ENCODE measurements at places on chromosomes 1 and 21. TPM values are rescaled to one million over a fixed set of nuclear protein-coding genes. Genes with fewer than 3 reads are reported as not detected.

- no peak for ATAC-seq
- no peak overlapping the region for H3K27ac ChIP-seq
- H3K27me3 ChIP-seq: no peaks in the 10 kb centered on the region
- H3K36me3 ChIP-seq: no peaks in the 10 kb centered on the region
- no peaks in the 10 kb centered on the region for H3K4me1 ChIP-seq
- no peak overlapping the region for H3K4me3 ChIP-seq
These were observed 34.8 kb downstream of the S100B start for GRCh38 chr21:46570119-46570518.

- H3K27me3 ChIP-seq: peaks cover 14% of the 10 kb centered on the region
- peak overlapping the region; percentile 73 for H3K4me3 ChIP-seq
- H3K36me3 ChIP-seq: no peaks in the 10 kb centered on the region
- H3K27ac ChIP-seq: peak overlapping the region; percentile 79
- peak; percentile 55 for ATAC-seq
These were observed 835 bp downstream of the LRRN2 start for GRCh38 chr1:204684571-204685235.

The AGBL4 gene
- total RNA-seq: not detected

The RAVER2 gene
- total RNA-seq: 32.9 TPM

DNA sequence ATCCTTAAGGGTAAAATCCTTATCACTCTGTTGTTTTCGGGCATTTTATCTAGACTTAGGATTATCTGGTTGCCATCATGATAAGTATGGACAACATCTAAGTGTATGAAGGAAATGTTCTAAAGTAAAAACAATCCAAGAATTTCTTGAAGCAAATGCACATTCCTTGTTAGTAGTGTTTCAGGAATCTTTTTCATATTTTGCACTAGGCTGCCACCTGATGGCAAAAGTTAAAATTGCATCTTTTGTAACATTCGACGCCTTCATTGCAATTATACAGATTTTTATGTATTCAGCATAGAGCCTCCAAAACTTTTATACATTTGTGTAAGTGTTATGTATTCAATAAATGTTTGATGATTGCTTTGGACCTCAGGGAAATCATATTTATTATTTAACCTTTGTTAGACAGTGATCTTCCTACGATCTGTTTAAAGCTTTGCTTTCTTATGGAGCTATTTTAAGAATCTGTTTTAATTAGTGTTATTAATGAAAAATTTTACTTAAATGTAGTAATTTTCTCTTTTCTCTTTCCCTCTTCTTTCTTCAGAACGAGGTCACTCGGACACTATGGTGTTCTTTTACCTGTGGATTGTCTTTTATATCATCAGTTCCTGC is 49.4 kb upstream of the KIAA1614 start:
- no peak for ATAC-seq
- no peak overlapping the region for H3K4me3 ChIP-seq
- H3K36me3 ChIP-seq: peaks cover 20% of the 10 kb centered on the region
- no peak overlapping the region for H3K27ac ChIP-seq

GRCh38 chr1:222054416-222054815 is 312.5 kb upstream of the DUSP10 start:
- H3K4me1 ChIP-seq: no peaks in the 10 kb centered on the region
- H3K27ac ChIP-seq: no peak overlapping the region
- H3K4me3 ChIP-seq: no peak overlapping the region
- no peaks in the 10 kb centered on the region for H3K27me3 ChIP-seq

DNA sequence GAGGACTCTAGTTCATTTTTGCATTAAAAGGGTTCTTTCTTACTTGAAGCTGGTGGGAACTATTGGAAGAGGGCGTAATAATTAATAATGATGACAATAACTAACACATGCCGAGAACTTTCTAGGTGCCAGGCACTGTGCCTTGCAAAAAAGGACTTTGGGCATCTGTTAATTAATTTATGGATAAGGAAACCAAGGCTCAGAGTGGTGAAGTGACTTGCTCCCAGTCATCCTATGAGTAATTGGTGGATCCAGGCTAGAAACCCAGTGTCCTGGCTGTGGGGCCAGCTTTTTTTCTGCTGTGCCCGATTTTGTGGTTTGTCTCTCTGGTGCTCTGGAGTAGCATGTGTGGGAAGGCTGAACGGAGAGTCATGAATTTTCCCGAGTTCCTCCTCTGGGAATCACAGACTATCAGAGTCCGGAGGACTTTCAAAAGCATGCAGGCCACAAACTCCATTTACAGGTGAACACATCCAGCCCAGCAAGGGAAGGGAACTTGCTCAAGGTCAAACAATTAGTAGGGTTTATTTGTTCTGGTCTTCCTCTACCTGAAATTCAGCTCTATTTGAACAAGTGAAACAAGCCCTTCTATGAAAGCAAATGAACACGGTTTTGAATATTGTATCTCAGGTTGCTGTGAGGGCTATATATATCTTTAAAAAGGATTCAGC is 23.4 kb downstream of the ROR1 start:
- no peaks in the 10 kb centered on the region for H3K36me3 ChIP-seq
- no peaks in the 10 kb centered on the region for H3K27me3 ChIP-seq
- no peak overlapping the region for H3K4me3 ChIP-seq
- no peaks in the 10 kb centered on the region for H3K4me1 ChIP-seq

- no peaks in the 10 kb centered on the region for H3K4me1 ChIP-seq
- H3K27ac ChIP-seq: no peak overlapping the region
- no peaks in the 10 kb centered on the region for H3K36me3 ChIP-seq
- H3K27me3 ChIP-seq: no peaks in the 10 kb centered on the region
- H3K4me3 ChIP-seq: no peak overlapping the region
These were observed 64.0 kb downstream of the PROX1 start for GRCh38 chr1:214051786-214052185.

- no peaks in the 10 kb centered on the region for H3K36me3 ChIP-seq
- no peak overlapping the region for H3K27ac ChIP-seq
- peak; percentile 5 for ATAC-seq
- no peaks in the 10 kb centered on the region for H3K4me1 ChIP-seq
These were observed 239.8 kb downstream of the LMX1A start for GRCh38 chr1:165116732-165117131.

DNA sequence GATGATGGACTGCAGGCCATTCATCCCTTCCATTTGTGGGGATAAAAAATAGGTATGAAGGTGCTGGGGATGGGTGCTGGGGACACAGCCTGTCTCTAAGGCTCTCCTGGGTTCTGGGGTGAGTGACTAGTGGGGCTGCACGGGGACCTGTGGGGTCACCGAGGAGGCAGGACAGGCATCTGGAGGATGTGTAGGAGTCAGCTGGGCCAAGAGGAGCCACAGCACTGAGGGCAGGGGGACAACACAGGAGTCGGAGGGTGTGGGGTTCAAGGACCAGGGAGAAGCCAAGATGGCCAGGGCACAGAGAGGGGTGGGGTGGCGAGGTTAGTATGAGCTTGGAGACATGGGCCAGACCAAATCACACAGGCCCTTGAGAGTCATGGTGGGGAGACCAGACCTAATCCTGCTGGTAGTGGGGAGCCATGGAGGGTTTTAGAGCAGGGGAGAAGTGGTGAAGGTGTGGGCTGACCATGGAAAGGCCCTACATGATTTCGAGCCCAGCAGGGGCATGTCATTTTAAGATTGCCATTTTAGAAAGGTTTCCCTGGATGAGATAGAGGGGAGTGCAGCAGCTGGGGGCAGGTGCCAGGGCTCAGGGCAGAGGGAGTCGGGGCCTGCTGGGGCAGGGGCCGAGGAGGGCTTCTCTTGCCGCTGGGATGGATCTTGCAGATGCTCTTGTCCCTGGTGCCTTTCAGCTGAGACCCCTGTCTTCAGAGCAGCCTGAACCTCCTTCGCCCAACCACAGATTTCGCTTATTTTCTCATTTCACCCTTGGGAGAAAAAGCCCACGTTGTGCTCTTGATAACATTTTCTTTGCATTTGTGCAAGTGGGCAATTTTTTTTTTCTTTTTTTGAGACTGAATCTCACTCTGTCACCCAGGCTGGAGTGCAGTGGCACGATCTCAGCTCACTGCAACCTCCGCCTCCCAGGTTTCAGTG is 22.7 kb downstream of the SERINC2 start:
- no peak overlapping the region for H3K4me3 ChIP-seq
- H3K4me1 ChIP-seq: no peaks in the 10 kb centered on the region
- H3K36me3 ChIP-seq: no peaks in the 10 kb centered on the region
- H3K27me3 ChIP-seq: peaks cover 4% of the 10 kb centered on the region
- no peak overlapping the region for H3K27ac ChIP-seq

- no peaks in the 10 kb centered on the region for H3K4me1 ChIP-seq
- no peak overlapping the region for H3K27ac ChIP-seq
- ATAC-seq: no peak
- no peak overlapping the region for H3K4me3 ChIP-seq
- H3K36me3 ChIP-seq: no peaks in the 10 kb centered on the region
These were observed 12.6 kb upstream of the PLA2G2C start for GRCh38 chr1:20198918-20199317.

GRCh38 chr1:238962941-238963340 is 423.4 kb upstream of the CHRM3 start:
- no peak for ATAC-seq
- H3K4me1 ChIP-seq: no peaks in the 10 kb centered on the region
- no peak overlapping the region for H3K27ac ChIP-seq
- no peaks in the 10 kb centered on the region for H3K27me3 ChIP-seq

DNA sequence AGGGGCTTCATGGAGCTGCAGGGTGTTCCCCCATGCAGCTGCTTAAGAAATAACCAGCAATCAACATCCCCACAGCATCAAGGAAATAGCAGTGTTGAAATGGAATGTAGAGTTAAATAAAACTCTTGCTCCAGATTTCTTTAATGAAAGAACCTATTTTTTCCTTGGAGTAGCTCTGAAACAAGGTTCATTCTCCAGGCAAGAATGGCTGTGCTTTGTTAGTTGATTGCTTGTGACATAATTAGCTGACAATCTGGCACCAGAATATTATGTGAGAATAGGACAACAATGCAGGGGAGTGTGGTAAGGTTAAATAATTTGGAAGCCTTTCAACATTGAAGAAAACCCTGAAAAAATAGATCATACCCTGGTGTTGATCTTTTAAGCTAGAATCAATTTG is 254.2 kb upstream of the RRP15 start:
- no peak overlapping the region for H3K4me3 ChIP-seq
- no peaks in the 10 kb centered on the region for H3K27me3 ChIP-seq
- H3K4me1 ChIP-seq: no peaks in the 10 kb centered on the region

DNA sequence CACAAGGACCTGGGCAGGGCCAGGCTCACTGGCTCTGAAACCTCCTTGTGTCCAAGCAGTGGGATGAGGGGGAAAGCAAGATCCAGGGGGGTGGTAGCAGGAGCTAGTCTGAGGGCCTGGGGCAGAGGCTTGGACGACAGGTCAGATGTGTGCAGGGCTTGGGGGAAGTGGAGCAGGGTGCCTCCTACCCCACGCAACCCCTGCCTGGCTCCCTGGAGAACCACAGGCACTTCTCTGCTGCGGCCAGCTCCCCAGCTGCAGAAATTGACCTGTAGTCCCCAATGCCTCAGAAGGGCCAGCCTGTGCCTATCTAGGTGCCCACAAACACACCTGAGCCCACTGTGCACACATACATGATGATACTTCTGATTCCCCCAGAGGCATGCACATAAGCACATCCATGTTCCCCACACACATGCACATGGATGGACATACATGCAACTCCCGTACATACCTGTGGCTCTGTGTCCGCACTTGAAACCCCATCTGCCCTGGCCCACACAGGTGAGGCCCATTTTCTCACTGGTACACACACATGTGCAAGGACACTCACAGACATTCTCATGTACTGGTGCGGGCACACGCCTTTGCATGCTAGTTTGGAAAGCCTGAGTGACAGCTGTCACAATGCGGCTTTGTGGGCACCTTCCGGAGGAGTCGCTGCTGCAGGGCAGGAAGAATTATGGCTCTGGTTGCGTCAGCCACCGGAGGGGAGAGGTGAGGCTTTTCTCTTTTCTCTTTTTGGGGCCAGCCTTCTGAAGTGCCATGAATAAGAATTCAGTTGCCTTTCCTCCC is 247.2 kb upstream of the CSF3R start:
- no peak overlapping the region for H3K4me3 ChIP-seq
- no peak overlapping the region for H3K27ac ChIP-seq
- H3K4me1 ChIP-seq: no peaks in the 10 kb centered on the region

The CELA2B gene
- total RNA-seq: not detected

DNA sequence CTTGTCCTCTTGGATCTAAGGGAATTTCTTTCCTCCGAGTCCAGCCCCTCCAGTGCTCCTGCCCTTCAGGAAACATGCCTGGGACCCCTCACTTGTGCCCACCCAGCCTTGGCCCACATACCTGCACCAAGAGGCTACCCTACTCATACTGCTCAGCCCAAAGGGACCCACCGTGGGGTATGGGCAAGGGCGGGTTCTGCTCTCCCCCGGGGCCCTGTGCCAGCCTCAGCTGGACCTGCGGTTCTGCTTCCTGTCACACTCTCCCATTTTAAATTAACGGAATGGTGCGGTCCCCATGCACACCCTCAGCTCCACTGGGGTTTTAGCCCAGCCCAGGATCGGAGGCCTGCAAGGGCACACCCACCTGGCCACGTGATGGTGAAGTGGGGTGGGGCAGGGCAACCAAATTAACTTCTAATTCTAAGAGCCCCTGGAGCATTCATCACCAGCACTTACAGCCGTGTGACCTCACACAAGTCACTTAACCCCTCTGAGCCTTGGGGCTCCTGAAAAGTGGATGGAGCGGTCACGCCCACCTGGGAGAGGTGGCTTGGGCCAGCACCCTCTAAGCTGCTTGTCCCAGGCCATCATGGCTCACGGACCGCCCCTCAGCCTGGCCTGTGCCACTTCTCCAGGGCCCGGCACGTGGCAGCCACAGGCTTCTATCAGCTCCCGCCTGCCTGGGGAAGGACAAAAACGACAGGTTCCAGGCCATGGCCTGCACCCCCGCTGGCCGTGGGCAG is 28.3 kb downstream of the TP73 start:
- peaks cover 6% of the 10 kb centered on the region for H3K4me1 ChIP-seq
- H3K27ac ChIP-seq: no peak overlapping the region
- H3K27me3 ChIP-seq: peaks cover 57% of the 10 kb centered on the region
- H3K36me3 ChIP-seq: no peaks in the 10 kb centered on the region
- ATAC-seq: no peak
- H3K4me3 ChIP-seq: no peak overlapping the region

DNA sequence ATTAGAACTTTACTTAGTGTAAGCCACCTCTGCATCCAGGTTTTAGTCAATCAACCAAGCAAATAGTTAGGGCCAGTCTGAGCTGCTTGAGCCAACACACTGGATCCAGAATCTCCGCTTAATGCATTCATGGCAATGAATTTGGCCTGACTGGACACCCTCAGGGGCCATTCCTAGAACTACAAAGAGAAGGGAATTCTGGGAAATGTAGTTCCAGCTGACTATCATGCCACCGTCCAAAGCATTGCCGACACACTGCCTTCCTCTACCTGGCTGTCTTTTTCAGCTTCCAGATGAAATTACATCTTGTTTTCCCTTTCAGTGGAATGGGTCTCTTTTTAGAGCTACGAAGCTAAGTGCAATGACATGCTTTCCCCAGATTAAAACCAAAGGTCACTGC is 163.0 kb upstream of the IGSF21 start:
- no peak for ATAC-seq
- no peaks in the 10 kb centered on the region for H3K36me3 ChIP-seq
- no peak overlapping the region for H3K4me3 ChIP-seq
- no peak overlapping the region for H3K27ac ChIP-seq

DNA sequence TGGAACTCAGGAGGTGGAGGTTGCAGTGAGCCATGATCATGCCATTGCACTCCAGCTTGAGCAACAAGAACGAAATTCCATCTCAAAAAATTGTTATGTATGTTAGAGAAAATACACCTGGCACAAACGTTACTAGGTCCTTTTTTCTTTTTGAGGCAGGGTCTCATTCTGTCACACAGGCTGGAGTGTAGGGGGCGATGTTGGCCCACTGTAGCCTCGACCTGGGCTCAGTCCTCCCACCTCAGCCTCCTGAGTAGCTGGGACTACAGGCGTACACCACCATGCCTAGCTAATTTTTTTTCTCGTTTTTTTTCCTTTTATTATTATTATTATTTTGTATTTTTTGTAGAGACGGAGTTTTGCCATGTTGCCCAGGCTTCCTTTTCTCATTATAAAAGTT is 4.4 kb downstream of the HAX1 start:
- no peak for ATAC-seq
- H3K36me3 ChIP-seq: peaks cover 49% of the 10 kb centered on the region
- H3K27me3 ChIP-seq: no peaks in the 10 kb centered on the region
- no peaks in the 10 kb centered on the region for H3K4me1 ChIP-seq
- H3K27ac ChIP-seq: no peak overlapping the region
- no peak overlapping the region for H3K4me3 ChIP-seq
